Right forelimb (tissue), 1 donor: ENCODE measurements at places on chromosomes 2 and 18.
A peak's percentile ranks its signal among the peaks of the same experiment; 100 is the strongest.

DNA sequence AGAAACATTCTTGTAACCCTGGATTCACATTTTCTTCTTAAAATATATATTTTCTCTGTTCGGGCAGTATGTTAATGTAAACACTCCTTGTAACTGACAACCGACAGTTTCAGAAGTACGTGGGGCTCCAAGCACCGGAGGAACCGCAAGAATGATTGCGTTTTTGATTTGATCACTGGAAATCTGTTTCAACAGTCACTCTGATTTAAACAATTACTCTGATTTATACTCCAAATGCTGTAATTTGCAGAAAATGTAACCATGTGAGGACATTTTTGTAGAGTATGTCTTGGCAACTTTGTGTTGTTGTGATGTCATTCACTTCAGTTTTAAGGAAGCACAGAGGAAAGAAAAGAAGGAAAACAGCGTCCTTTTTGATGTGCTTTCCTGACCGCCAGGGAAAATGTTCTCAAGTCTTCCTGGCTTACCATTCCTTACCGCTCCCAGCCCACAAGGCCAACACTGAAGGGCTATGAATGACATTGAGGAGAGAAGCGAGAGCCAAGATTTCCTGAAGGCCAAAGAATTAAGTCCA is 77.7 kb downstream of the APOB start:
- DNase-seq: no peak

DNA sequence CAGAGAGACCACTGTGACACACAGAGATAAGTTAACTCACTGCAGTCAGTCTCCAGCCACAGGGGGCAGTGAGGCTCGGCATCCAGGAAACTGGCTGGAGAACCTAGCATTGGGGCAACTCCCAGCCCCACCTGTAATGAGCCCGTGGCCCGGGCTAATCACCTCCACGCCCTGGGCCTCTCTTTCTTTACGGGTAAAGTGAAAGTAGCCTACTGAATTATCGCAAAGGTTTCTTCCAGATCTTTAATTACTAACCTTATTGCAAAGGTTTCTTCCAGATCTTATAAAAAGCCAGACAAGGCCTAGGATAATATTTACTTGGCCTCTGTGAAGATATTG is 45.7 kb upstream of the ACAA2 start:
- DNase-seq: no peak

GRCh38 chr2:236661061-236661761 is 91.6 kb downstream of the ACKR3 start:
- no peak for DNase-seq

- no peak for DNase-seq
These were observed 52.1 kb downstream of the COPS8 start for GRCh38 chr2:237137626-237138323.

DNA sequence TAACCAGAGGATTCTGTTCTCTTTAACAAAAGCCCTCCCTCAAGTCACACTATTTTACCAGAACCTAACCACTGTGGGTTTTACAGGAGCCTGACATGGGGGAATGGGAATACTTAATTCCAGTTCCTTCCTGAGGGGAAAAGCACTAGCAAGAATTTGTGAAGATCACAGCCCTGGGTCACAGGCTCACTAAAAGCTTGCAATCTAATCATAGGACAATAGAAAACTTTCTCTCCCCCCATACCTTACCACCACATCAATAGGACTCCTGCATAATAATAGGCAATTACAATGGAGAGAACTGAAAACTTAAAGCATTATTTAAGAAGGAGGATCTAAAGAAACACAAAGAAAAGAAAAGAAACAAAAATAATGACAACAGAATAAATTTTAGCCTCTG is 225.8 kb upstream of the ZNF804A start:
- DNase-seq: no peak

GRCh38 chr2:175463169-175463568 is 281.7 kb upstream of the ATP5MC3 start:
- DNase-seq: no peak

GRCh38 chr2:7116511-7116910 is 199.3 kb downstream of the RNF144A start:
- no peak for DNase-seq

- DNase-seq: no peak
These were observed 49.8 kb downstream of the ADD2 start for GRCh38 chr2:70718241-70718640.

- DNase-seq: no peak
These were observed 406.8 kb downstream of the NBAS start for GRCh38 chr2:15154297-15154696.

- no peak for DNase-seq
These were observed 3.3 kb downstream of the SLC8A1 start for GRCh38 chr2:40448476-40449079.

GRCh38 chr2:96861074-96861473 is 3.3 kb upstream of the ANKRD39 start:
- no peak for DNase-seq

DNA sequence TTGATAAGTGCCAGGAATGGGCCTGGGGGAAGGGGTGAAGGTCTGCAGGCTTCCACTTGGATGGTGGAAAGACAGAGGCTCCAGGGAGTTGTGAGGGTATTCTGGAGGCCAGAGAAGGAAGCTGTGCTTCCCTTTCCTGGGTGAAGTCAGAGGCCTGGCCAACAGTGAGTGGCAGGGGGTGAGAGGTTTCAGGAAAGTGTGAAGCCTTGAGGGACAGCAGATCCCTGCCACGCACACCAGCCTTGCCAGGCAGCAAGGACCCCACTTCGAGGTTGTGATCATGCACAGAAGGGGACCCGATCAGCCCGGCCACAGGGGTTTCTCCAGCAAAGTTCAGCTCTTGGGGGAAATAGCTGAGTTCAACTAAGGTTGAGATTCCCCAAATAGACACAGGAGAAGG is 66.5 kb downstream of the SMAD7 start:
- peak; percentile 15 for DNase-seq

- no peak for DNase-seq
These were observed 49.2 kb upstream of the CREB1 start for GRCh38 chr2:207480521-207481040.

GRCh38 chr18:2871111-2871720 is 24.4 kb downstream of the EMILIN2 start:
- DNase-seq: peak; percentile 24

GRCh38 chr2:117832905-117833613 is 18.6 kb downstream of the DDX18 start:
- DNase-seq: peak; percentile 62
